CD4-positive, alpha-beta T cell treated with Interleukin-15 for 1 hour (primary cell): ENCODE measurements at places on chromosomes 2 and 18.

GRCh38 chr2:112156152-112156986, 18.2 kb downstream of the FBLN7 start:
- peak; percentile 24 for DNase-seq

GRCh38 chr2:54899576-54900200, 150.6 kb downstream of the RTN4 start:
- no peak for DNase-seq

DNA sequence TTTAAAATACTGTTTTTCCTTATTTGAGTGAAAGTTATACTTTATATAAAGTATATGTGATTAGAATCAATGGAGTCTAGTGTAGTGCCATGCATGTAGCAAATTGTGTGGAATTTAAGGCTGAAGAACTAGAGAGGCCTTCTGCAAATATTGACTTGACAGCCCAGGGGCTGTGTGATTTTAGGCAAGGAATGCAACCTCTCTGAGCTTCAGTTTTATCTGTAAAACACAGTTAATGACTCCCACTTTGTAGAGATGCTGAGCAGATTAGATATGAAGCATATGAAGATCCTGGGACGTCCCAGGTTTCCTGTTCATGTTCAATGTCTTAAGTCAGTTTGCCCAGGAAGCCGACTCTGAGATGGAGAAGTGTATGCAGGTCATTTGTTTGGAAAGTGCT, 83.4 kb upstream of the LTBP1 start:
- no peak for DNase-seq

DNA sequence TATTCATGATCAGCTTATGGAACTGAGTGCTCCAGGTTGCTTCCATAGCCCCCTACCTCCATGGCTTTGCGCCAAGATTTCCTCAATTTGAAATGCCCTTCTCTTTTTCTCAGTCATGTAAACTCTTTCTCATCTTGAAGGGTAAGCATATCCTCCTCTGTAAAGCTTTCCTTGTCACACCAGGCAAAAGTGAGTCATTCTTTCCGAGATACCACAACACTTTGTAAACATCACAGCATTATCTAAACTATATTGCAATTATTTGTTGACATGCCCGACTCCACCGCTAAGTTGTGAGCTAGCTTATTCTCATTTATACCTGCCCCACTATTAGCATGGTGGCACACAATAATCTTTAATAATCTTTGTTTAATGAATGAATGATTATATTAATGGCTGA, 419.5 kb upstream of the CHST9 start:
- no peak for DNase-seq

DNA sequence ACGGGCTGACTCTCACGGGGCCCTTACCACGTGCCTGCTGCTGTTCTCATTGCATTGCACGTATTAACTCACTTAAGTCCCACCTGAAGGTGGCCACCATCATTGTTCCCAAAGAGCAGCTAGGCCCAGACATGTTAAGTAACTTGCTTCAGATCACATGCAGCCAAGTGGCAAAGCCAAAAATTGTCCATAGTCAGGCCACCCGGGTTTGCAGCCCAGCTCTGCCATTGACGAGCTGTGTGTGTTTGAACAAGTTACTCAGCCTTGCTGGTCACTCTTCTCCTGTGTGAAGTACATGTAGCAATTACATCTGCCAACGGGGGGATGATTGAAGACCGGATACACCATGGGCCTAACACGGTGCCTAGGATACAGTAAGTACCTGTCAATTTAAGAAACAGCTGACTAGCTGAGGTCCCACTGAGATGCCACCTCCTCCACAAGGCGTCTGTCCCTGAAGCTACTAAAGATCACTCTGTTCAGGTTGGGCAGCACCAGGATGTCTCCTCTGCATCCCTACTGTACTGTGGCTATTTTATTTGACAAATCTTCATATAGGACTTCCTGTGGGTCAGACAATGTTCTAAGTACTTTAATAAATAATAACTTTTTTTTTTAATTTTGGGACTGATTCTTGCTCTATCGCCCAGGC, 154.2 kb upstream of the MYCN start:
- no peak for DNase-seq
